ENCODE measurements at places on chromosomes 12 and 14.

DNA sequence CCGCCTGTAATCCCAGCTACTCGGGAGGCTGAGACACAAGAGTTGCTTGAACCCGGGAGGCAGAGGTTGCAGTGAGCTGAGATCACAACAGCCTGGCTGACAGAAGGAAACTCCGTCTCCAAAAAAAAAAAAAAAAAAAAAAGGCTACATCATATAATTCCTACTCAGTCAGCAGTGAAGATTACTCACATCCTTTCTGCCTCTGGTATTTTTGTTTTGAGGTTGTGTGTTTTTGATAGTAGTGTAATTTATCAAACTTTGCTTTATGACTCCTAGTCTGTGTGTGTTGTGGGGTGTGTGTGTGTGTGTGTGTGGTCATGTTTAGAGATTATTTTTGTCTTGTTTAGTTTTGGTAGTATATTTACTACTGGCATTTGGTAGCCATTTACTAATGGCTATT lies 29.8 kb upstream of the DLGAP5 start:
- peak; percentile 61 for DNase-seq

GRCh38 chr12:110848314-110848923 lies 1.6 kb downstream of the CCDC63 start:
- DNase-seq: no peak

- DNase-seq: no peak
Measured at GRCh38 chr14:91005716-91006115, 54.7 kb downstream of the RPS6KA5 start.

GRCh38 chr14:84403585-84403984 lies 1126.4 kb upstream of the FLRT2 start:
- DNase-seq: no peak

DNA sequence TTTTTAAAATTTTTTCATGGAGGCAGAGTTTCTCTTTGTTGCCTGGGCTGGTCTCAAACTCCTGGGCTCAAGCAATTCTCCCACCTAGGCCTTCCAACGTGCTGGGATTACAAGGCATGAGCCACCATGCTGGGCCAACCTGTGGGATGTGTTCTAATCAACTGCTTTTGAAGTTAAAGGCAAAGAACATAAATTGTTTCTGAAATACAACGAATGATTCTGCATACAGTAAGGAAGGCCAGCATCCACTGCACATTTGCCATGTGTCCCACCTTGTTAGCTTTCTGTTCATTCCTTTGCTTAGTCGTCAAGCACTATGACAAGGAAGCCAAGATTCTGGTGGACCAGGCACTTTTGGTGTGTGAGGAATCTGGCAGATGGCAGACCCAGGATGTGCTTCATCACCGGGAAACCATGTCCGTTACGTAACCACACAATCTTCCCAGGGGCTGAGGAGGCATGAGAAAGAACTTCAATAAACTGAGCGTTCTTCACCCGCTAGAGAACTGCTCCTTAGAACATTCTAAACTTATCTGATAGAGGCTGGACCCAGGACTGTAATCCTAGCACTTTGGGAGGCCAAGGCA lies 24.5 kb downstream of the MOK start:
- peak; percentile 100 for DNase-seq

DNA sequence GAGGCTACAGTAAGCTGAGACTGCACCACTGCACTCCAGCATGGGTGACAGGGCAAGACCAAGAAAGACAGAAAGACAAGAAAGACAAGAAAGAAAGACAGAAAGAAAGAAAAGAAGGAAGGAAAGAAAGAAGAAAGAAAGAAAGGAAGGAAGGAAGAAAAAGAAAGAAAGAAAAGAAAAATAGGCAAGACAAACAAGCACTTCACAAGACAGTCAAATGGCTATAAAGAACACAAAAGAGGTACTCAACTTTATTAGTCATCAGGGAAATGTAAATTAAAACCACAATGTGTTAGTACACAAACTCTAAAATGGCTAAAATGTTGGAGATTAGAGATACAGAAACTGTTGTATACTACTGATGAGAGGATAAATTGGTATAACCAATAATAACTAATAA lies 6.6 kb downstream of the ATXN3 start:
- no peak for DNase-seq

DNA sequence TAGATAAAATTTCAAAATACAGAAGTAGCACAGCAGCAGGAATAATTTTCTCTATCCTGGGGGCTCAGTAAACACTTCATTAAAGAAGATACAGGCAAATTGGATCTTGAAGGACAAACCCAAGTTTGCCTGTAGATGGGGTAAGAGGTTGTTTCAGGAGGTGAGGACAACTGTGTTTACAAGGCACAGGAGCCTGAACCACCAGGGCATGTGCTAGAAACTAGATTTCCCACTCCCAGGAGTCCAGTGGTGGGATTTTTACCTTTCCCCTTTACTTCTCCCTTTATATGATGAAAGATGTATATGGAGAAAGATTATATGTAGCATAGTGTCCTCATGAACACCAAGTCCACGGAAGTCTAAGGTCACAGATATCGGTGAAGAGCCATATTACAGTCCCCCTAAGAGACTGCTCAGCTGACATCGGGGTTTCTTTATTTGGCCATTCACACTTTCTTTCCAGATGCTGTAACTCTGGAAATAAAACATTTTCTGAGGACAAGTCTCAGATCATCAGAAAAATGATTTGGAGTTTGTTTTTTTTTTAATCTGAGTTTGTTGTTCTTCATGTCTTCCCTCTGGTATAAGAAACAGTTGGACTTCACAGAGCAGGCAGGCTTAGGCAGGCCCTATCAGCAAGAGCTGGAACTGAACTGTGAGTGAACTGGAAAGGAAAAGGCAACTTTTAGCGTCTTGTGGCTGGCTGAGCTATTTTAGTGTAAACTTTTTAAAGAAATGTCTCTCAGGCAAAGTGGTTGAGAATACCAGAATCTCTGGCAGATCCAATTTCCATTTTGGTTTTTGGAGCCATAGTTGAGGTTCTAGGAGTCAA lies 8.0 kb upstream of the EVL start:
- DNase-seq: peak; percentile 40

- no peak for DNase-seq
Measured at GRCh38 chr12:106120519-106121105, 18.1 kb downstream of the NUAK1 start.

DNA sequence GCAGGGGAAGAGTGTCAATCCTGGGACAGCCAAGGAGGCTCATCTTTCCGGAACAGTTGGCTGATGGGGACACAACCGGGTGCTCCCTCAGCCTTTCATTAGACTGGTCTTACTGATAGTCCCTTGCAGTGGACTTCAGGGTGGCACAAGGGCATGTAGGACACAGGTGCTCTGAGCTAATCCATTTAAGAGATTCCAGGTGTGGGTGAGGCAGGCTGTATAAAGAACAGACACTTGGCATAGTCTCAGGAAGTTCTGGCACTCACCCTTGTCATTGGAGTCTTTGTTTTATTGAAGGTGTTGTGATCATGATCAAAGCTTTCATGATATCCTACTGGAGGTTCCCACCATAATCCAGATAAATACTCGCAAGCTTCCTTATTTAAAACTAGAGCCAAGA lies 341.6 kb downstream of the EMP1 start:
- DNase-seq: no peak

- DNase-seq: no peak
Measured at GRCh38 chr12:43290836-43291235, 261.2 kb downstream of the ADAMTS20 start.

DNA sequence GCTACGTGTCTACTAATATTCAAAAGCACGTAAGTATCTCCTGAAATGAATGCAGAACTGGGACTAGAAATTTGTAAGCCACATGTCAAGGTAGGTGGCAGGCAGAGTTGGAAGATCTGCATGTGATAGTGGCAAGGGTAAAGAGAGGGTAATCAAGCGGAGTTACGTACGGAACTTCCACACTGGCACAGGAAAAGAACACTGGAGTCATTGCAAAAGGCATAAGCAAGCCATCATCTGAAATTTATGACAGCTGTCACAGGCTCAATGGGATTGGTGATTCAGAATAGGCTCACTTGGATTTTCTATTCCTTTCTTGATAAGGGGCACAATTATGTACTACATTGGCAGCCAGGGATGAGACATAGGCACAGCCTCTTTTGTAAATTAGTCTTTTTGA lies 245.3 kb downstream of the PDZRN4 start:
- no peak for DNase-seq

DNA sequence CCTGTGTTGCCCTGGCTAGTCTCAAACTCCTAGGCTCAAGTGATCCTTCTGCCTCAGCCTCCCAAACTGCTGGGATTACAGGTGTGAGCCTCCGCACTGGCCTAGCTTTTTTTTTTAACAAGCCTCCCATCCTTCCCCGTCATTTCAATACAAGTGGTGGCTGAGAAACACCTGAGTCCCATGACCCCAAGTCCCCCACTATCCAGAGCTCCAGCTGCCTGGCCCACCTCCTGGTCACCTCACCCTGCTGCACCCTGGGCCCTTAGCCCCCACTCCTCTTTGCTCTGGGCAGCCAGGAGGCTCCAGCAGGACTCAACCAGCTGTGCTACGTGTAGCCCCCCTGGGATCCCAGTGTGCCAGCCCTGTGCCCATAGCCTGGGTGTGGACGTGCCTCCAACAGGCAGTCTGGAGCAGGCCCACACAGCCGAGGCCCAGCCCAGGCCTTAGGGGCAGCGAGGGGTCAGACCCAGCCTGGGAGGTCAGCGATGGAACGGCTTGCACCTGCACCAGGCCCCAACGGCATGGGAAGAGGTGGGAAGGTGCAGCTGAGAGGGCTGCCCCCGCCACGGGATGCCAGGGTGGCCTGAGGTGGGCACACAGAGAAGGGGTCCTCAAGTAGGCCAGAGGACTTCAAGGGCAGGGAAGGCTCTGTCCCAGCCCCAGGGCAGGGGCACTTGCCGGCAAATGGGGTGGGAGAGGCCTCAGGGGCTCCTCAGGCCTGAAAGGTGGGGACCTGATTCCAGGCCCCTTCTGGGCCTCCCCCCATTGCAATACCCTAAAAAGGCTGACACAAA lies 6.5 kb downstream of the AHNAK2 start:
- DNase-seq: no peak

DNA sequence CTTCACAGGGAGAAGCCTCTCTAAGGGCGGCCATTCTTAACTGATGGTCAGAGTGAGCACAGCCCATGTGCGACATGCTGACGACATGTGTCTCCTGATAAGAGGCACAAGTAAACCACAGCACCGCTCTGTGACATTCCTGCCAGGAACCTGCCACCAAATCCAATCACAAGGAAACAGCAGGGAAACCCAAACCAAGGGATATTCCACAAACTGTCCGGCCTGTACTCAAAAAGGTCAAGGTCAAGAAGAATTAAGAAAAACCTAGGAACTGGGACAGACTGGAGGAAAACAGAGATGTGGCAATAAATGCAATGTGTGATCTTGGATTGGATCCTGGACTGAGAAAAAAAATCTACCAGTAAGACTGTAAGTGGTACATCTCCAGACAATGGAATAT lies 91.9 kb downstream of the SYNE3 start:
- peak; percentile 11 for DNase-seq

DNA sequence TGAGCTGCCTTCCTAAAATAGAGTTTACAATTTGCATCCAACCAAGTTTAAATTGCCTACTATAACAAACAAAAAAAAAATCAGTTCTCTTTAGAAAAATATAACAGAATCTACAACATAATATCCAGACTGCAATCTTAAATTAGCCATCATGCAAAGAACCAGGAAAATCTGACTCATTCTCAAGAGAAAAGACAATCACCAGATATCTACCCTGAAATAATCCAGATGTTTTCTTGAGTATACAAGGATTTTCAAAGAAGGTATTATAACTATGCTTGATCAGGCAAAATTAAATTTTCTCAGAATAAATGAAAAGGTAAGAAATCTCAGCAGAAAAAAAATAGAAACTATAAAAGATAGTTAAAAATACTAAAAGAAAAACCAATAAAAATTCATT lies 115.6 kb downstream of the CCER1 start:
- no peak for DNase-seq

- DNase-seq: no peak
Measured at GRCh38 chr12:115791331-115791730, 486.2 kb downstream of the MED13L start.

GRCh38 chr12:84658877-84659276 lies 253.7 kb downstream of the SLC6A15 start:
- DNase-seq: no peak

- DNase-seq: no peak
Measured at GRCh38 chr14:106201376-106201775, 675.0 kb downstream of the TMEM121 start.

- DNase-seq: no peak
Measured at GRCh38 chr12:95439461-95440230, 34.3 kb upstream of the METAP2 start.

DNA sequence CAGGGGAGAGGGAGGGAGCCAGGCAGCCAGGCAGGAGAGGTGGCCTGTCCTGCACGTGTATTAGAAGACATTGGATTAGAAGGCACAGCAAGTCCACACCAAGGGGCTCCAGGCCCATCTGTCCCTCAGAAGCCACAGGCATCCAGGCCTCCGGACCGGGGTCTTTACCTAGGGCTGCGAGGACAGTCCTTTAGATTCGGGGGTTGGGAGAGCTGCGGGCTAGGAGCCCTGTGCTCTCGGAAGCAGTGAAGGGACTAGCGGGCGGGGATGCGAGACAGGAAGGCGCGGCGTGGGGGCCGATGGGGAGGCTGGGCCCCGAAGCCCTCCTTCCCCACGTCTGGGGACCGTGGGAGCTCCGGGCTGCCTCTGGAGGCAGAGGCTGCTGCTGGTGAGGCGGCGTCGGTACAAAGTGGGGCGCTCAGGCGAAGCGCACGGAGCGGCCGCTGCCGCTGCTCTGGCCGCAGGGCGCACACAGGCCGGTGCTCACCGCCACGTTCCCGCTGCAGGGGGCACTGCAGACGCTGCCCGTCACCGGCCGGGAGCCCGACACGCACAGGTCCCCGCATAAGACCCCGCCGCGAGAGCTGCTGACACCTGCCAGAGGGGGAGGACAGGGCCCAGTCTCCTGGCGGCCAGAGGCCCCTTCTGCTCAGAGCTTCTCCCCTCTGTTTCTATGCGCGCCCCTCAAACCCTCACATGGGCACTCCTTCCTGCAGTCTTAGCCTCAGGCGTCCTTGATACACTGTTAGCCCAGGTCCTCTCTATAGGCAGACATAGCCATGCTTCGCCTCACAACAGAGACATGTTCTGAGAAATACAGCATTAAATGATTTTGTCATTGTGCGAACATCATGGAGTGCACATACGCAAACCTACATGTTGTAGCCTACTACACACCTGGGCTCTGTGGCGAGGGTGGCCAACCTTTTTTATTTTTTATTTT lies 17.3 kb downstream of the KRT7 start:
- no peak for DNase-seq
